ENCODE measurements at places on chromosomes 16 and 17. TPM values are rescaled to one million over a fixed set of nuclear protein-coding genes. Genes with fewer than 3 reads are reported as not detected.

GRCh38 chr16:10067406-10067805 lies 114.8 kb downstream of the GRIN2A start:
- no peak for DNase-seq

GRCh38 chr17:82527898-82528297 lies 8.4 kb downstream of the FOXK2 start:
- DNase-seq = no peak

DNA sequence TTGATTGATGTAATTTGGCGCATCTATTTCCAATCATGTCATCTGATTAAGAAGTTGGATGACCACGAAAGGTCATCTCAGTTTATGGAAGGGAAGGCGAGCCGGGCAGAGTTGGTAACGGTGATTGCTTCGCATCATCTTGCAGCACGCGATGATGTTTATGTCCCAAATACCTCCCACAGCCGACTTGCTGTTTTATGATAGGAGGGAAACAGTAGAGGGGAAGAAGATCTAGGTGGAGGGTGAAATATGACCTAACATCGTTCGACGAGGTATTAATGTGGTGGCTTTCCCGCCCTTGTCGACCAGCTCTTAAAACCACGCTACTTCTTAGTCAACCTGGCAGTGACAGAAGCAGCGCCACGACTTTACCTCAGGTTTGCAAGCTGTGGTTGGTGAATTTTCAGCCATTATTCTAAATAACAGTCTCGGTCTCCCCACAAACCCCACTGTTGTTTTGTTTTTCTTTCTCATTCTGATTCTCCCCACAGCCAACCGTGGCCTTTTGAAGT lies 805 bp upstream of the TANC2 start:
- DNase-seq = no peak

- DNase-seq = no peak
Measured at GRCh38 chr17:51091635-51092034, 29.0 kb downstream of the SPAG9 start.

DNA sequence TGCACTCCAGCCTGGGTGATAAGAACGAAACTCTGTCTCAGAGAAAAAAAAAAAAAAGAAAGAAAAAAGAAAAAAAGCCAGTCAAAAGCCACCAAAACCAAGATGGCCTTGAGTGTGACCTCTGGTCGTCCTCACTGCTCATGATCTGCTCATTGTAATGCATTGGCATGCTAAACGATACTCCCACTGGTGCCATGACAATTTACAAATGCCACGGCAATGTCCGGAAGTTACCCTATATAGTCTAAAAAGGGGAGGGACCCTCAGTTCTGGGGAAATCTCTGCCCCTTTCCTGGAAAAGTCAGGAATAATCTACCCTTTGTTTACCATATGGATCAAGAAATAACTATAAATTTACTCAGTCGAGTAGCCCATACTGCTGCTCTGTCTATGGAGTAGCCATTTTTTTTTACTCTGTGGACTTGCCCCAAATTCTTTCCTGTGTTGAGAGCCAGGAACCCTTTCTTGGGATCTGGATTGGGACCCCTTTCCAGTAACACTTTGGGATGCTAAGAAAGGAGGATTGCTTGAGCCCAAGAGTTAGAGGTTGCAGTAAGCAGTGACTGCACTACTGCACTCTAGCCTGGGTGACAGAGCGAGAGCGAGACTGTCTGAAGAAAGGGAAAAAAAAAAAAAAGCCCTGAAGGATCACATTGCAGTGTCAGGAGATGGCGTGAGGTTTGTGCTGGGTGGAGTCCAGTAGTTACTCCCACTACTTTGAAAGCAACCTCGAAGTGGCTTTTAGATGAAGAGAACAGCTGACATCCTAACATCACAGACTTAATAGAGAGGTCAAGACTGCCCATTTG lies 3.7 kb upstream of the TMEM231 start:
- DNase-seq = no peak

DNA sequence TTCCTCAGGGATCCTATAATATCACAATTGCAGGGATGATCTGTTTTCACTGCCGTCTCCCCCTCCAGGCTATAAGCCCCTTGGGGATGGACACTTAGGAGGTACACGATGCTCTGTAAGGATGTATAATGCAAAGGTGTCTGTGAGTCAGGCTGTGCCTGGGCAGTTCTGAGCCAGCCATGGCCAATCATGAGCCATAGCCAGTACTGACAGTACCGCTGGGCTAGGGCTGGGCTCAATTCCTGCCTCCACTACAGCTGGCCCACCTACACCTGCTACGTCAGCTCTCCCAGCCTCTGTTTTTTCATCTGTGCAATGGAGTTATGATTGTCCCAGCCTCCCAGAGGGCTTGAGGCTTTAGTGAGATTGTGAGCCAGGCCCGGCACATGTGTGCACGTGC lies 2.8 kb upstream of the WNT9B start:
- DNase-seq = no peak

- DNase-seq = no peak
Measured at GRCh38 chr17:74767111-74767516, 9.0 kb downstream of the NAT9 start.

GRCh38 chr17:41844971-41845370 lies 7.3 kb downstream of the KLHL10 start:
- DNase-seq = no peak

The CDH13 gene
- 18.7 TPM for total RNA-seq

The CDYL2 gene
- total RNA-seq = 16.7 TPM

All from upper lobe of left lung (tissue), 6 donors.